ENCODE measurements at places on chromosomes 13 and 19. TPM values are rescaled to one million over a fixed set of nuclear protein-coding genes. Genes with fewer than 3 reads are reported as not detected.

The TMTC4 gene
- 29.4 TPM for total RNA-seq

The CD79A gene
- 0.48 TPM for total RNA-seq

The AMER2 gene
- total RNA-seq = not detected

The C19orf73 gene
- total RNA-seq = 0.48 TPM

The NOTCH3 gene
- 141 TPM for total RNA-seq

The FPR3 gene
- total RNA-seq = not detected

The FOSB gene
- 11.1 TPM for total RNA-seq

The GRK1 gene
- total RNA-seq = not detected

The KCNN1 gene
- total RNA-seq = not detected

The ZNF681 gene
- 0.85 TPM for total RNA-seq

The EFNB2 gene
- 12.6 TPM for total RNA-seq

The SPACA7 gene
- not detected for total RNA-seq

The CYP4F3 gene
- total RNA-seq = 6.0 TPM

The CCDC169 gene
- total RNA-seq = 0.24 TPM

The POU4F1 gene
- total RNA-seq = not detected

The KLK11 gene
- 1.1 TPM for total RNA-seq

The LIM2 gene
- not detected for total RNA-seq

The BBC3 gene
- 14.5 TPM for total RNA-seq

The LAIR1 gene
- under 0.01 TPM for total RNA-seq

The PTPRH gene
- 1.7 TPM for total RNA-seq

The MUC16 gene
- under 0.01 TPM for total RNA-seq

The ZNF714 gene
- 5.3 TPM for total RNA-seq

The PSG11 gene
- not detected for total RNA-seq

Measured in tracheal epithelial cell (primary cell).